ENCODE measurements at places on chromosomes 3 and 15.

DNA sequence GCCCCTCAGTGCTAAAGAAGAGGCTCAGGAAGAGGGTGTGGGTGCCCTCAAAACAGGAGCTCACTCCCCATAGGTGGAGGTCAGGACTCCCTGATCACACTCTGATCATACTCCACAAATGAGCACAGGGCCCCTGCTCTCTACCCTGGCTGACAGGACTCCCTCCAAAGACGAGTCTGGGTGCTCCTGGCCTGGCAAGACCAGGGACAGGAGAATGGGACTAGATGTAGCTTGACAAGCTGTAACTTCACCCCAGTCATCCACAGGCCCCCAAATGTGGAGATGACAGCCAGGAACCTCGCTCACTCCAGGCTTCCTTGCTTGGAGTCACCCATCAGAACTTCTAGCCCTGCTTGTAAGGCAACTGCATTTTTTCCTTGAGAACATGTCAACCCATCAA is 11.1 kb downstream of the SCN5A start:
- DNase-seq, result no peak

GRCh38 chr15:85929786-85930185 is 135.1 kb upstream of the KLHL25 start:
- no peak for DNase-seq

- DNase-seq, result no peak
These were observed 29.2 kb downstream of the EPHB3 start for GRCh38 chr3:184590795-184591194.

DNA sequence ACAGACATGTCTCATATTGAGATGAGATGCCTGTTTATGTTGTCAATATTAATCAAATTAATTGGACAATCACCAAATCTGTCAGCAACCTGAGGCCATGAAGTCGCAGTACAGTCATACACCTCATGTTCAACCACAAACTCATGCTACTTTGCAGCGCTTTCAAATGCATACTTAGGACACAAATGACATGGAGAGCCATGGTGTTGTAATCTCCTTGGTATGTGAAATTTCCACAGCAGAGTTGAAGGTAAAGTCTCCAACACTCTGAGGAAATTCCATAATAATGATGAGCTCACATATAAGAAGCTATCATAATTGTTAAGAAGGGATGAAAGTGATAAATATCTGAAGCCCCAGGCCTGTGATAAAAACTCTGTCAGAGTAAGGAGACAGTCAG is 873.9 kb downstream of the MCTP2 start:
- no peak for DNase-seq

DNA sequence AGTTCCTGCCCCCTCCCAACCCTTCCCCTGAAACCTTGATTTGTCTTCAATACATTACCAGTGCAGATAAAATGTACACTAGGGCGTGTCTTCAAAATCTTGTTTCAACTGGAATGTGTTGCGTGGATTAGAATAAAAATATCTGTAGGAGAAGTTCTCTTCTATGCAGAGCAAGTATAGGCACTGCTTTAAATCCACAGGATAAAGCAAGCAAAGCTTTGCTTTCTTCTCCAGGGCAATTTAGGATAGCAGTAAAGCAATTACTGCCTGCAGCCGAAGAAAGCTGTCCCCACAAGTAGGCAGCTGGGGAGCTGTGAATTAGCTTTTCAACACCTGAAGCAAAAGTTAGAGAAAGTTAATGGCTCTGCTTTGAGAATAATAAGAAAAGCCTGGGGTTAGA is 329.7 kb upstream of the KCNMB2 start:
- no peak for DNase-seq

- DNase-seq, result no peak
These were observed 930.7 kb downstream of the ZPLD1 start for GRCh38 chr3:103365467-103365866.

DNA sequence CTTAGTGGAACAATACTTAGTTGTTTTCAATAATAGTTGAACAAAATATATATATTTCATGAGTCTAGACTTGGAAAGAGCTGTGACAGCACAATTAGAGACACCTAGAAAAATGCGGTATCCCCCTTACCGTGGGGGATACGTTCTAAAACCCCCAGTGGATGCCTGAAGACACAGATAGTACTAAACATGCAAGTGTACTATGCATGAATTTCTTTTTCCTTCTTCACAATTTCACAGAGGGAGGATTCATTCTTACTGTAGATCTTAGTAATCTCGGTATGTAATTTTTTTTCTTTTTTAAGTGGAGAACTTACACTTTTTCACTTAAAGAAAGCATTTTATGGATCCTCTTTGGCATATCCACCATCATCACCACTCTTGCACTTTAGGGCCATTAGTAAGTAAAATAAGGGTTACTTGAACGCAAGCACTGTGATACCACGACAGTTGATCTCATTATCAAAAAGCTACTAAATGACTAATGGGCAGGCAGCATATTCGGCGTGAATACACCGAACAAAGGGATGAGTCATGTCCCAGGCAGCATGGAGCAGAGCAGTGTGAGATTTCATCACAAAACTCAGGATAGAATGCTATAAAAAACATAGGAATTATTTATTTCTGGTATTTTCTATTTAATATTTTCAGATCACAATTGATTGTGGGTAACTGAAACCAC is 72.3 kb upstream of the ZNF280D start:
- no peak for DNase-seq
